Osteoblast (primary cell): ENCODE measurements at places on chromosomes 11 and 22. TPM values are rescaled to one million over a fixed set of nuclear protein-coding genes. Genes with fewer than 3 reads are reported as not detected.

GRCh38 chr11:106477776-106478175, 400.3 kb downstream of the AASDHPPT start:
- no peak for DNase-seq

- DNase-seq: no peak
Observed at GRCh38 chr22:37746366-37747079, 49.7 kb downstream of the TRIOBP start.

Gene BRD1
- total RNA-seq: 23.5 and 25.9 TPM in 2 replicates

DNA sequence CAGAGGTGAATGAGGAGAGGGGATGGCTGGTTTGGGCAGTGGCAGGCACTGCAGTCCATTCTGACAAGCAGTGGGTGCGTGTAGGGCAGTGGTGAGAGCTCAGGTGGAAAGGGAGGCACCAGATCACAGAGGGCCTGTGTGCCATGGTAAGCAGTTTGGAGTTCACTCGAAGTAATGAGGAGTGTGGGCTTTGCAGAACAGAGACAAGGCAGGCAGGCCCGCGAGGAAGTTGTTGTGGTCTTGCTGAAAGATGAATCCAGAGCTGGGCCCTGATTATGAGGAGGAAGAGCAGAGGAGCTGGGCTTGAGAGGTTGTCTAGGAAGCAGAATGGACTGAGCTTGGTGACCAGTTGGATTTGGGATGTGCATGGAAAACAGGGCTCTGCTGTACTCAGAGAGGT, 1.6 kb upstream of the DNAJB13 start:
- DNase-seq: no peak

DNA sequence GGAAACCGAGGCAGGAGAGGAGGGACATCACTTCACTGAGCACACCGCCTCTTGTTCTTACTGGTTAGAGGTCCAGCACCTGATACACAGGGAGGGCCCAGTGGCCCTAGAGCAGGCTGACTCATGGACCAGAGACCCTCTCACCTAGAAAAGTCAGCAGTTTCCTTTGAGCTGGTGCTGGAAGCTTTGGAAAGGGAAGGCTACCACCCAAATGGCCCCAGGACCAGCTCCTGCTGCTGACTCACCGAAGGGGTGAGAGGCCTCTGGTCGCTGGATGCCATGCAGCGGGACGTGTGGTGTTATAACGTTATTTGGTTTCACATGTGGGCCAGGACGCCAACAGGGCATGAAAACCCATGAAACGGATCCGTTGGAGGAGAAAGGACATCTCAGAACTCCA, 3.8 kb downstream of the NADSYN1 start:
- DNase-seq: no peak

Gene SEC14L6
- total RNA-seq: not detected in 2 replicates

Gene FOLH1
- total RNA-seq: 0.36 TPM in 1 of 2 replicates, not detected in the other

DNA sequence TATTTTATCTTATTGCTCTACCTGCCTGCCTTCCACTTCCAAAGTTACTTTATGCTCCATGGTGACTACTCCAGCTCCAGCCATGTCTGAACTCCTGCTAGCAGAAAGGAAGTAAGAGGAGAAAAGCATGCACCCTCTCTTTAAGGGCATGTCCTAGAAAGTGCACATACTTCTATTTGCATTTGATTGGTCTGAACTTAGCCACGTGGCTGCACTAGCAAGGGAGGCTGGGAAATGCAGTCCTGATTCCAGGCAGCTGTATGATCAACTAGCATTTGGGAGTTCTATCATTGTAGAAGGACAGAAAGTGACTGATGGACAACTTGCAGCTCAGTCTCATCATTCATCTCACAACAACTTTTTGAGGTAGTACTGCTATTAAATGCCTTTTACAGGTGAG, 515.7 kb downstream of the BUD13 start:
- DNase-seq: no peak

DNA sequence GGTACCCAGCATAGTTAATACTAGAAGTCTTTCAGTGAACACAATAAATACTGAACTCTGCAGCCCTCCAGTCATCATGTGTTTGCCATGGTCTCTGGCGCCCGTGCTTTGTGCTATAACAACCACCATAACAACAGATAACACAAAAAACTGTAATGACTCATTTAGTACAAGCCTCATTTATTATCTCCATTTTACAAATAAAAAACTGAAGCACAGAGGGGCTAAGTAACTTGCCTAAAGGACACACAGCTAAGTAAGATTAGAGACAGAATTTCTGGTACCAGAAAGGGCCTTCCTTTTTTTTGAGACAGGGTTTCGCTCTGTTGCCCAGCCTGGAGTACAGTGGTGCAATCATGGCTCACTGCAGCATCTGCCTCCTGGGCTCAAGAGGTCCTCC, 19.5 kb downstream of the RBFOX2 start:
- DNase-seq: no peak

Gene NELL1
- total RNA-seq: not detected in 2 replicates

- no peak for DNase-seq
Observed at GRCh38 chr11:121241343-121242211, 51.0 kb upstream of the SC5D start.

DNA sequence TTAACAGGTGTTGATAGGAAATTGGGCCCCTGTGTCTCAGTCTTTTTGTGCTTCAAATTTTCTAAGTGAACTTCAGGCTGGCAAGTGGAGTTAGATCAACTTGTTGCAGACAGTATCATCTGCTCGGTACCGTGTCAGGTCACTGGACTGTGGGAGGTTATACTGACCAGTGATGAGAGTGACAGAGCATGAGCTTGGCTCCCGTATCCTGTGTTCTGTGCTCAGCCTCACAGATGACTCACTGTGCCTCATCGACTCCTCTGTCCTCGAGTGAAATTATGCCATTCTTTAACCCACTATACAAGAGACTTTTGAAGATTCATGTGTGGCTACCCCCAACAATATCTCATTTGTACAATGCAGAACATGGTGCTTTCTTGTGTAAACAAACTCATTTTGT, 7.9 kb downstream of the GRAP2 start:
- no peak for DNase-seq

DNA sequence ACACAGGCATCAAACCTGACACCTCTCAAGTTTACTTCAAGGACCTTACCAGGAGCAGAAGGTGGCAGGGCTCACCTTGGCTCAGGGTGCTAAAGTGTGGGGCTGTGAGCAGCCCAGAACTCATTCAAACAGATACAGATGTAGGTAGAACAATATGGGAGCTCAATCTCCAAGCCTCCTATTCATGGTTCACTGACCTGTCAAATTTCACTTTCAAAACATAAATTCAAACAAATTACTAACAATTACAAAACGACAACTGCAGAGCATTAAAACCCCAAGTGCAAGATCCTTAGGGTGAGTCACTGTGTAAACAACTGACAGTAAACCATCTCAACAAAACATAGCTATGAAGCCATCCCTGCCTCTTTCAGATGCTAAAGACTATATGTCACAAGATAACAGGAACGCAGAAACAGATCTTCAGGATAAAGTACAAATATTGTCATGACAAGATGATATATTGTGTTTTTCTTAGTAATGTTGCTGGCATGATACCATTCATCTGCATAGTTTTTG, 303.5 kb upstream of the ANO3 start:
- DNase-seq: no peak

Gene APOBEC3H
- total RNA-seq: not detected in 2 replicates

GRCh38 chr22:48376428-48376827, 1451.2 kb downstream of the BRD1 start:
- peak; percentile 22 for DNase-seq

Gene KRTAP5-10
- total RNA-seq: 0.36 TPM in 1 of 2 replicates, not detected in the other
